ENCODE measurements at places on chromosomes 16 and 17. TPM values are rescaled to one million over a fixed set of nuclear protein-coding genes. Genes with fewer than 3 reads are reported as not detected.
A peak's percentile ranks its signal among the peaks of the same experiment; 100 is the strongest.

- DNase-seq, result no peak
Measured at GRCh38 chr17:60256174-60256573, 106.4 kb downstream of the CA4 start.

- DNase-seq, result no peak
Measured at GRCh38 chr17:38332735-38333134, 11.0 kb downstream of the GPR179 start.

RPRML gene
- total RNA-seq, result not detected

GRCh38 chr17:79732804-79733691 is 2.3 kb downstream of the ENPP7 start:
- DNase-seq, result no peak

DNA sequence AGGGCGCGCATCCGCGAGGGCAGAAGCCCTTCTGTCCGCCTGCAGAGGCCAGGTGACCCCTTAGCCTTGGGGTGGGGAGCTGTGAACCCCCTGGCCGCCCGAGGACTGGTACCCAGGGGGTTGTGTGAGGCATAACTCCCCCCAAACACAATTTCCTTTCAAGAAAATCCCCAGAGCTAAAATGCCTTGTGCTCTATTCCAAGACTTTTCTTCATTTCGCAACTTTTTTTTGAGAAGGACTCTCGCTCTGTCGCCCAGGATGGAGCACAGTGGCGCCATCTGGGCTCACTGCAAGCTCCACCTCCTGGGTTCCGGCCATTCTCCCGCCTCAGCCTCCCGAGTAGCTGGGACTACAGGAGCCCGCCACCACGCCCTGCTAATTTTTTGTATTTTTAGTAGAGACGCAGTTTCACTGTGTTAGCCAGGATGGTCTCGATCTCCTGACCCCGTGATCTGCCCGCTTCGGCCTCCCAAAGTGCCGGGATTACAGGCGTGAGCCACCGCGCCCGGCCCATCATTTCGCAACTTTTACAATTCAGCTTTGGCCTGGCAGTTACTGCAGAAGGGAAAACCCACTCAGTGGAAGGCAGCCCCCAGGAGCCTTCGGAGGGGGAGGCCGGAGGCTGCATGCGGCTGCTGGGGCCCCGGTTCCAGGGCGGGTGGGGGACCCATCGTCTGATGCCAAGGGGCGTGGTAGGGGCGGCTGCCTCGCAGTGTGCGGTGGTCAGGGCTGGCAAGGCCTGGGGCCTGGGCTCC is 963 bp upstream of the APRT start:
- peak; percentile 27 for DNase-seq

GRCh38 chr17:9668517-9668916 is 23.2 kb downstream of the USP43 start:
- no peak for DNase-seq

DNA sequence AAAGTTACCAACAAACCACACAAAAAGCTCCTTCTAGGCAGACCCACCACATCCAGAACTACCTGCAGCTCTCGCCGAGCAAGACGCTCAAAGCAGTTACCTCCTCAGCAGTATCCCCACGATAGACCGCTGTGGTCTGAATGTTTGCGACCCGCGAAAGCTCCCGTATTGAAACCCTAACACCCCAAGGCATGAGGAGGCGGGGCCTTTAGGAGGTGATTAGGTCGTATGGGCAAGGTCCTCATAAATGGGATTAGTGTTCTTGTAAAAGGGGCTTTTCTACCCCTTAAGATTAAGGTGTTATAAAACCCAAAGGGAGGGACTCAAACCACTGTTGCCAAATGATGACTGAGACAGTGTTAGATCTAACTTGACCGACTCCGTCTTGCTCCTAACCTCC is 19.0 kb upstream of the RPH3AL start:
- DNase-seq, result no peak

DNA sequence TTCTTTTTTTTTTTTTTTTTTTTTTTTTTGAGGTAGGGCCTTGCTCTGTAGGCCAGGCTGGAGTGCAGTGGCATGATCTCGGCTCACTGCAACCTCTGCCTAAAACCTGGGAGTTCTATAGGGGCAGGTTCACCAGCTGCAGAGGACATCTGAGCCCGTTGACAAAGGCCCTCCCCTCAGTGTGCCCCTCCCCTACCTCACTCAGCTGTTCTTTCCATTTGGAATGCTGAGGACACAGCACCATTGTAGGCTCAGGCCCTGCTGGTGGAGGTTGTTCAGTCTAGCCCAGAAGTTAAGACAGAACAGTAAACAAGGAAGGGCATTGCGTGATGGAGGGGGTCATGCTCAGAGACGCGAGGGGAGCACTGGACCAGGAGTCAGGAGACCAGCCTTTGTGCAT is 21.8 kb upstream of the KIF19 start:
- no peak for DNase-seq

- no peak for DNase-seq
Measured at GRCh38 chr17:69555056-69555455, 140.6 kb downstream of the MAP2K6 start.

- DNase-seq, result no peak
Measured at GRCh38 chr16:27346819-27347218, 33.0 kb downstream of the IL4R start.

- no peak for DNase-seq
Measured at GRCh38 chr16:430904-431303, 5.5 kb downstream of the RAB11FIP3 start.

GRCh38 chr16:12753203-12754023 is 50.3 kb downstream of the CPPED1 start:
- no peak for DNase-seq

CDH13 gene
- 21.1 TPM for total RNA-seq

- no peak for DNase-seq
Measured at GRCh38 chr17:19975601-19976000, 2.0 kb downstream of the AKAP10 start.

DNA sequence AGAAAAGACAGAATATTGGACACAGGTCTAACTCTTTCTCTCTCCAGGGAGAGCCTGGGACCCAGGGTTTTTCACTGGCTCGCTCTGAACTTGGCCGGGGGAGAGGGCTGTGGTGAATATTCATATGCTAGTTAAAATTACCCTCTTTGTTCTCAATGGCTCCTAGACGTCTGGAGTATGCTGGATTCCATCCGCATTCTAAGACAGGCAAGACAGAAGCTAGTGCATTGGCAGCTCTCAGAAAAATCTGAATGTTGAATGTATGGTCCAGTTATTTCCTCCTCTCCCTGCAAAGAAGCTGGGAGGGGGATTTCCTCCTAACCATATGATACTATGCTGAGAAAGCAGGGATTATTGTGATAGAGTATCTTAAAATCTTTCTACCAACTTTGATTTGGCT is 5.6 kb upstream of the KRT34 start:
- no peak for DNase-seq

GRCh38 chr16:77866752-77867151 is 78.4 kb downstream of the VAT1L start:
- no peak for DNase-seq

GRCh38 chr17:14308965-14309879 is 8.3 kb downstream of the HS3ST3B1 start:
- DNase-seq, result peak; percentile 92

DNA sequence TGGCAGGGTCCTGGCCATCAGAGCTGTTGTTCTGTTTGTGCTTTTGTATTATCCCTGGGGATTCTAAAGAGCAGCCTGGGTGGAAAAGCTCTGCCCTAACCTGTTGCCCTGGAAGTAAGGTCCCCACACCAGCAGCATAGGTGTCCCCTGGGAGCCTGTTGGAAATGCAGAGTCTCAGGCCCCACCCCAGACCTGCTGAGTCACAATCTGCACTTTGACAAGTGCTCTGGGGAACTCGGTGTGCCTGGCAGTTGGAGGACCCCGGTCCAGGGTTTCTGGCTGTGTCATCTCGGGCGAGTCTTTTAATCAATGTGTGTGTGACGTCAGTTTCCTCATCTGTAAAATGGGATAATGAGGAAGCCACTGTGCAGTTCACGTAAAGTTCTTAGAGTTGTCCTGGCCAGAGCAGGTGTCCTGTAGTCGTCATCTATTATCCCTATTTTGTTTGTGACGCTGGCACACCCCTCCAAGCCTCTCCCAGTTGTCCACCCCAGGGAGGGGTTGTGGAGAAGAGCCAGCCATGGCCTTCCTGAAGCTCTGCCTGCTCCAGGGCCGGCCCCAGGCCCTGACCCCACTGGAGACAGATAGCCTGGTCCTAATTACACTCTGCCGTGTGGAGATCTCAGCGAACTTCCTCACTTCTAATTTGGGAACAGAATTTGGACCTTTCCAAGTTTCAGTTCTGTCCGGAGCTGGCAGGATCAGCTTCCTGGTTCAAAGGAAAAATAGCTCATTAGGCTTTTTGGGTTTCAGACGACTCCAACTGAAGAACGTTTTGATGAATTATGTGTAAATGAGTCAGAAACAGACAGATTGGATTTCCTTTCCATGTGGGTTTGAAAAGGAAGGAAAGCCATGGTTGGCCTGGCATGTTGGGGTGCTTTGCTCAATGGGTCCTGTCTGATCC is 295.7 kb upstream of the FOXF1 start:
- peak; percentile 57 for DNase-seq

CD79B gene
- 0.17 TPM for total RNA-seq

GRCh38 chr17:57294629-57295501 is 38.5 kb downstream of the MSI2 start:
- DNase-seq, result peak; percentile 74

GRCh38 chr16:66129196-66129595 is 237.3 kb upstream of the CDH5 start:
- DNase-seq, result no peak

DNA sequence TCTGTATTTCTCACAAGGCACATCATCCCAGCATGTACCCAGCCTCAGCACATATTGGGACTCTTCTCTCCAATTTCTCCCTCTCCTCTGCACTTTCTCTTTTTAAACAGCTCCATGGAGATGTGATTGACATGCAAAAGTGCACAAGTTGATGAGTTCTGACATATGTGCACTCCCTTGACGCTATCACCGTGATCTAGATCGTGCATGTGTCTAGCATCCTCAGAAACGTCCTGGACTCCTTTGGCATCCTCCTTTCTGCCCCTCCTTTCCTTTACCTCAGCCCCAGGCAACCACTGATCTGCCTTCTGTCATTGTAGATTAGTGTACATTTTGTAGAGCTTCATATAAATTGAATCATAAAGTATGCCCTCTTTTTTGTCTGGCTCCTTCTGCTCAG is 108.0 kb upstream of the HSBP1 start:
- DNase-seq, result no peak

- no peak for DNase-seq
Measured at GRCh38 chr16:2364638-2365210, 24.2 kb upstream of the ABCA3 start.
